CD4-positive, alpha-beta T cell treated with Interleukin-4 for 4 hours (primary cell): ENCODE measurements at places on chromosomes 5 and 9.

- DNase-seq, result no peak
Measured at GRCh38 chr5:11655681-11656080, 248.6 kb downstream of the CTNND2 start.

DNA sequence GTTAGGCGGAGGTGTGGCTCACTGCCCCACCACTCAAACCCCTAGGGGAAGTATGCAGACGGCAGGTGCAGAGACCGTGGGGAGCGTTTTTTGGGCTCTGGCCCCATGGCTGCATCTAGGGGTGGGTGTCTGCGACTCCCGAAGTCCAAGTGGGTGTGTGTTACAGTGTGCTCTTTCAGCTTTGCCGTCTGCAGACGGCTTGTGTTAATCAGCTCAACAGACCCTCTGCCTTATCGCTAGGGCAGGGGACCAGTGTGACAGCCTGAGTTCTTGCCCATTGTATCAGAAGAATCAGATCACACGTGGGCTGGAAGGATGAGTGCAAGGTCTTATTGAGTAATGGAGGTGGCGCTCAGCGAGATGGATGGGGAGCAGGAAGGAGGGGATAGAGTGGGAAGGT is 162.8 kb downstream of the ENC1 start:
- no peak for DNase-seq

DNA sequence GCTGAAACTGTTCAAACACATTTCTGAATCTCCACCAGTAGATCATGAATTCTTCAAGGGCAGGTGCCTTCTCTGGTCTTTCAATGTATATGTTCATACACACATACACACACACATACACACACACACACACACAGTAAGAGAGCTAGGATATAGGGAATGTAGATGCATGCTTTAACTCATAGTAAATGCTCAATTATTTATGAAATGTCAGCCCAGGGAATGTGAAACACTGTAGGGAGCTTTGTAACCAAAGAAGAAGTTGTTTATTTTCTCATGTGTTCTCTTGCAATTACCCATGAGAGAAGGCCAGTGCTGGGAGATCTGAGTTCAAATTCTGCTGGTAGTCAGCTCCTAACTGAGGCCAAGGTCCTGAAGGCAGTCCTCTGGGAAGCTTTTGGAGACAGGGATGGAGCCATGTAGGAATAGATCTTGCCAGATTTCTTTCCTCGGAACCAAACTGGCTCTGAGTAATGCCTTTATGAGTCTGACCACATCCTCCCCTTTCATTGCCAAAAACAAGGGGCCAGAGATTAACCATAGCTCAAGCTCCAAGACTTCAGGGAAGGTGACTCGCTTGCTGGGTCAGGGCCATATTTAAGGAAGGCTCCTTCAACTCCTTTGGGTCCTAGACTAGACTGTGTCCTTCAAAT is 487.0 kb upstream of the TNC start:
- DNase-seq, result no peak

DNA sequence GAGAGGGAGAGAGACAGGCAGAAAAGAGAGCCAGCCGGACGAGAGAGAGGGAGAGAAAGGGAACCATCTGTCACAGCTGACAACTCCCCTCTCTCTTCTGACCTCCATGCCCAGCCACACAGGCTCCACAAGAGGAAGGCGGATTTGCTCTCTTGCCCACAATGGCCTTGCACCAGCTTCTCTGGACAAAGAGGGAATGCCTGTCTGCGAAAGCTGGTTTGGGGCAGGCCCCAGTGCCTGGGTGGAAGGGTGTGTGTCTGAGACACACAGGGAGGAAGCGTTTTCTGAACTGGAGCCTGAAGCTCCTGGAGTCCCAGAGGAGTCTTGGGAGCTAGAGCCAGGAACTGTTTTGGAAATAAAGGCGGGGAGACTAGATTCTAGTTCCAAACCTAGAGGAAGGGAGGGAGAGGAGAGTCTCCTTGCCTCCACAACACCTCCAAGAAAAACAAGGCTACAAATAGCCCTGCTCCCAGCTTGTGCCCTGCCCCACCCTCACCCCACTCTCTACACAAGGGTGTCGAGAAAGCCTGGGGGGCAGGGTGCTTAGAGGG is 12.5 kb downstream of the C1QTNF2 start:
- no peak for DNase-seq

- no peak for DNase-seq
Measured at GRCh38 chr9:38031594-38031993, 37.4 kb downstream of the SHB start.

- peak; percentile 52 for DNase-seq
Measured at GRCh38 chr5:79990205-79990597, 861 bp downstream of the MTX3 start.

GRCh38 chr5:170469414-170469813 is 34.4 kb upstream of the KCNIP1 start:
- DNase-seq, result no peak

DNA sequence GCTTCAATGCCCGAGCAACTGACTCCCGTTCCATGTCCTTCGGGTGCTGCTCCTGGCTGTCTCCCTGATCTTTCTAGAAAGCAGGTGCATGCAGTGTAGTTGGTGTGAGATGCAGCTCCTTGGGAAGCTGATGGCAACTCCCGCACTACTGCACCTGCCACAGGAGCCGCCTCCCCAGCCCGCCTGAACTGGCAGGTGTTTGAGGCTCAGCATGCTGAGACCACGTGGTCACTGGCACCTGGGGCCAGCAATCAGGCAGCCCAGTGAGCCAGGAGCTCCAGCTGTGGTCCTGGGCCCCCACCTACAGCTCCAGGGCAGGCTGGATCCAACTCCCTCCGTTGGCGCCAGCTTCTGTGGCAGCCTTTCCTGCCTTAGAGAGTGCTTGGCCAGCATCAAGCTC is 111.5 kb downstream of the ICE1 start:
- no peak for DNase-seq

DNA sequence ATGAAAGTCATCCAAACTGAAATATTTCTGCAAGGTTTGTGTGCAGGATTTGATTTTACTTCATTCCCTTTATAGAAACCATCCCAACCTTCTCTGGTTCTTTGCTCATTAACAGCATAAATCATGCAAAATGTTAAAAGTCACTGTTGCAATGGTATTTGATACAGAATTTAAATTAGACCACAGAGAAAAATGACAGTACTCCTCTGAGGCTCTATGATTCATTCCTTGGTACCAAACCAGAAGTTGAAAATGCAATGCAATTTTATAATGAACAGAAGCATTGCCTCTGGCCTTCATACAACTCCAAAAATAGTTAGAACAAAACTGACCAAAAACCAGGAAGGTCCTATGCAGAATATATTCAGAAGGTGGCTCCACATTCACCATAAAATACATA is 607.1 kb downstream of the TLE1 start:
- DNase-seq, result no peak

DNA sequence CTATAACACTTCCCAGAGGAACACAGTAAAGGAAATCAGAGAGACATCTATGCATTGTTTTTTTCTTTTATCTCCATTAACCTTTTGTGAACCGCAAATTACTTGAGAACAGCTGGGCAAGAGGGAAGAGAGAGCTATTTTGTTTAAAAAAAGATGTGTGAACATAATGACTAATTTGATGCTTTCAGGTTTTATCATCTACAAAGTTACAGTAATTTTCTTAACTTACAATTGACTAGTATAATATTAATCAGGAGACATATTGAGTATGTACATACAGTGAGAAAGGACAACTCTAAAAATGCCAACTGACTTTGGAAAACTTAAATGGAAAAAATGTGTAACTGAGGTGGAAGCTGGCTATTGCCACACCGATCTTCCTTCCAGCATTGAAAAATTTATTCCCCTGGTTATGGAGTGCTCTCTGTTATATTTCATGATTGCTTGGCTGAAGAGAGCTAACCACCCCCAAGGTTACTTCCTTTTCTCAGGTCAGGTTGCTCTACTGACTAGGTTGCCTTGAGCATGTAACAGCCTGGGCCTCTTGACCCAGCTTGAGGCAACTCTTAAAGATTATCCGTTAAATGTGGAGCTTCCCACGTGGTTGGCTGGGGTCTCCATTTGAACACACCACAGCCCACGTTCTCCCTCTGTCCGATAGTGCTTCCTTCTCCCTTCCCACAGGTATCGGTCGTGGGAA is 62.6 kb upstream of the C6 start:
- DNase-seq, result no peak

- DNase-seq, result no peak
Measured at GRCh38 chr9:15116130-15116580, 190.9 kb downstream of the TTC39B start.

- no peak for DNase-seq
Measured at GRCh38 chr5:77627869-77628674, 10.4 kb downstream of the OTP start.

DNA sequence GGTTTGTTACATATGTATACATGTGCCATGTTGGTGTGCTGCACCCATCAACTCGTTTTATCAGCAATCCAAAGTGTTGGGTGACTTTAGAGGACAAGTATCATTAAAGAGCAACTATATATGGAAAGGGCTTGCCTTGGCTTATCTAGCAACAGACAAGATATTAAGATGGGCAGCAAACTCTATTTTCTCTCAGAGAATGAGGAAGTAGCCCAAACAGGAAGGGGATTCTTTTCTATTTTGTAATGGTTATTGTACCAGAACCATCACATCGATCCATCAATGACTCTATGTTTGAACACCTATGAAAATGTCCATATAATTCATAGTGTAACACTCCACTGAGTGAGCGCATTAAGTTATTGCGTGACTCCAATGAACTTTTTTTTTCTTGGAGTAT is 260.1 kb upstream of the SLC24A2 start:
- no peak for DNase-seq

GRCh38 chr5:60020457-60020856 is 126.9 kb upstream of the PDE4D start:
- DNase-seq, result no peak

GRCh38 chr9:84301851-84302250 is 38.7 kb downstream of the SLC28A3 start:
- DNase-seq, result no peak

DNA sequence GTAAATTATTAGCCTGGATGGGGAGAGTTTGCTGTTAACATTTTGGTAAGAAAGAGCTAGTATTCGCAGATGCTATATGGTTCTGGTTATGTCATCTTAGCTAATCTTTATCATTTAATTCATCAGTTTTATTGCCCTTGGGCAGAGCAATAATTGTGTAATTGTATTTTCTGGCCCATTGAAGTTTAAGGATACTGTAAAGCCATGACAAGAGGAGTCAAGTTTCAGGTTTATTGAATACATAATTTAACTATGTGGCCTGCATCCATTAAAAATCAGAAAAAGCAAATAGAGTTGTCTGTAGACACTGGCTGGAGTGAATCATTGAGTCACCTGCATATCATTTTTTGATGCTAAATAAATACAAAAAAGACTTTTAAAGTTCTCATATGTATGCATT is 255.8 kb downstream of the PRELID2 start:
- DNase-seq, result no peak

DNA sequence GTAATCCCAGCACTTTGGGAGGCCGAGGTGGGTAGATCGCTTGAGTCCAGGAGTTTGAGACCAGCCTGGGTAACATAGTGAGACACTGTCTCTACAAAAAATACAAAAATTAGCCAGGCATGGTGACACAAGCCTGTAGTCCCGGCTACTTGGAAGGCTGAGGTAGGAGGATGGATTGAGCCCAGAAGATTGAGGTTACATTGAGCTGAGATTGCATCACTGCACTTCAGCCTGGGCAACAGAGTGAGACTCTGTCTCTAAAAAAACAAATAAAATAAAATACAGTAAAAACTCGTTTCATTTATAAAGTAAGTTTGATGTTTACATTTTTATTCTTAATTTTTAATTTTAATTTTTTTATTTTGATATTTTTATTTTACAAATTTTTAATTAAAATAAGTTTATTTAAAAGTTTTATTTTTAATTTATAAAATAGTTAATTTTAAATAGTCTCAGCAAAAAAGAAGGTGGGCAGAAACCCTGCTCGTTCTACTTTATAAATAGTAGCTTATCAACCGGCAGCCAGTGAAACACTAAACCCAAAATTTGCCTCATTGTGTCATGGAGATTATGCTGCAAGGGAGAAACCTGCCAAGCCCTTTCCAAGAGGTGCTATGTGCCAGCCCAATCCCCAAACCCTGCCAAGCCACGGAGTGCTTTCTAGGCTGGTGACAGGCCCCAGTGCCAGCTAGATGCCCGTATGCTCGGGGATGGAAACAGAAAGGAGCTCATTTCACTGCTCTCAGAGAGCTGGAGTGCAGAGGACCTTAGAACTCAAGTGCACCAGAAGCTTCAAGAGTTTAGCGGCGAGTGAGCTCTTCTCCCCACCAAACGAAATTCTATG is 38.9 kb downstream of the SERINC5 start:
- DNase-seq, result peak; percentile 41

- DNase-seq, result no peak
Measured at GRCh38 chr5:162769019-162769418, 668.4 kb upstream of the CCNG1 start.

DNA sequence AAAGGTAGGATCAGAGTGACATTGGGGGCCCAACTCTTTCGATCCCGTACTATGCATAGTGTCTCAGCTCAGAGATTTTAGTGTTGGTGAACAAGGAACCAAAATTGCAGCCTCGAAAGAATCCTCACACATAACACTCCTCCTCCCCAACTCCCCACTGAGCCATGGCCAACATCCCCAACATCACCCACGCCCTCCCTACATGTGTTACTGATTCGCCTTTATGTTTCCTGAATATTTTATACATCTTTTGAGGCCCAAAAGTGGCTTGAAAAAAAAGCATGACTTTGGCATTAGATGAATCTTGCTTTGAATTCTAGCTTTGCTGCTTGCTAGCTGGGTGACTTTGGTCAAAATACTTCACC is 45.2 kb downstream of the PLAC8L1 start:
- no peak for DNase-seq

- DNase-seq, result no peak
Measured at GRCh38 chr9:35432076-35432475, 57.8 kb upstream of the RUSC2 start.

GRCh38 chr5:130501151-130501865 is 597.0 kb downstream of the CHSY3 start:
- DNase-seq, result no peak

DNA sequence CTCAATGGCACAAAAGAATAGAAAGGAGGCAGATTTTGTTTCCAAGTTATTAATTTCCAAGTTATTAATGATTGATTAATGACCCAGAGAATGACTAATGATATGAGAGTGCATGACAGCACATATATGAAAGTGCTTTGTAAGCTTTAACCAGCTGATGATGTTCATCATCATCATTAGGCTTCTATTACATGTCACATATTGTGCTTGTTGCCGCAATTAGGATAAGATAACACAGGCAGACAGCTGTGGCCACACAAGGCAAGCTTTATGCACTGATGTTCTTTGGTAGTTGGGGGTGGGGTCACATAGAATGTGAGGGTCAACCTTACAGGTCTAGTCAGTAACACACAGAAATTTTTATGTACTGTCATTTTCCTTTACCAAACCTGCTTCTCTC is 219.7 kb downstream of the TRPM3 start:
- DNase-seq, result no peak
